ENCODE measurements at places on chromosomes 3 and 15. TPM values are rescaled to one million over a fixed set of nuclear protein-coding genes. Genes with fewer than 3 reads are reported as not detected.

The KPNA1 gene
- polyA plus RNA-seq: 35.8 TPM

The FSD2 gene
- polyA plus RNA-seq: not detected

The SPINK8 gene
- not detected for polyA plus RNA-seq

The ANKUB1 gene
- not detected for polyA plus RNA-seq

The LXN gene
- polyA plus RNA-seq: not detected

The PLA2G4D gene
- polyA plus RNA-seq: not detected

The CIAO2A gene
- 156 TPM for polyA plus RNA-seq

The RASL12 gene
- polyA plus RNA-seq: not detected

The GRIP2 gene
- 8.6 TPM for polyA plus RNA-seq

The PCLAF gene
- polyA plus RNA-seq: 10.8 TPM

The ALAS1 gene
- polyA plus RNA-seq: 66.0 TPM

The TICRR gene
- 0.36 TPM for polyA plus RNA-seq

The TMEM207 gene
- polyA plus RNA-seq: not detected

The SOX14 gene
- polyA plus RNA-seq: not detected
